Daoy (cell line): ENCODE measurements at places on chromosomes 16 and 17. TPM values are rescaled to one million over a fixed set of nuclear protein-coding genes. Genes with fewer than 3 reads are reported as not detected.

Gene ENPP7
- not detected in 2 replicates for total RNA-seq

GRCh38 chr17:5508810-5509209 is 22.4 kb downstream of the MIS12 start:
- DNase-seq = peak; percentile 86

GRCh38 chr16:87690911-87691685 is 74.7 kb downstream of the KLHDC4 start:
- DNase-seq = no peak

Gene NOD2
- 0.06 and 0.30 TPM in 2 replicates for total RNA-seq

Gene MAF
- 1.3 and 1.9 TPM in 2 replicates for total RNA-seq

Gene SLFN13
- total RNA-seq = 0.86 and 2.3 TPM in 2 replicates

Gene TEX19
- total RNA-seq = not detected in 2 replicates

- no peak for DNase-seq
These were observed 116.8 kb upstream of the CREBBP start for GRCh38 chr16:3997231-3997841.

GRCh38 chr16:88618182-88618955 is 20.0 kb upstream of the IL17C start:
- DNase-seq = no peak

Gene HOXB8
- total RNA-seq = 6.9 and 12.4 TPM in 2 replicates

Gene OR3A3
- total RNA-seq = 0.23 TPM in 1 of 2 replicates, not detected in the other

Gene SLC43A2
- 11.5 and 11.9 TPM in 2 replicates for total RNA-seq

- no peak for DNase-seq
These were observed 20.1 kb upstream of the CNOT1 start for GRCh38 chr16:58649707-58650106.

GRCh38 chr17:48556229-48556575 is 11.3 kb upstream of the HOXB2 start:
- no peak for DNase-seq

DNA sequence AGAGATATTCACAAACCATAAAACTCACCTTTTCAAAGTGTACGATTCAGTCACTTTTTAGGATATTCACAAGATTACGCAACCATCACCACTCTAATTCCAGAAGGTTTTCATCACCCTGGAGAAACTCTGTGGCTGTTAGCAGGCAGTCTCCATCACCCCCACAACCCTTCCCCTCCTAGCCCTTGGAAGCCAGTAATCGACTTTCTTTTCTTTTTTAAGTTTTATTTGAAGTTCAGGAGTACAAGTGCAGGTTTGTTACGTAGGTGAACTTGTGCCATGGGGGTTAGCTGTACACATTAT is 363.5 kb downstream of the CPPED1 start:
- no peak for DNase-seq

- DNase-seq = no peak
These were observed 6.8 kb upstream of the FLYWCH1 start for GRCh38 chr16:2904922-2905240.

Gene OTOP3
- total RNA-seq = not detected in 2 replicates

GRCh38 chr17:67143318-67143717 is 99.0 kb downstream of the CACNG1 start:
- DNase-seq = no peak

Gene AOC3
- total RNA-seq = 0.06 and 0.11 TPM in 2 replicates

DNA sequence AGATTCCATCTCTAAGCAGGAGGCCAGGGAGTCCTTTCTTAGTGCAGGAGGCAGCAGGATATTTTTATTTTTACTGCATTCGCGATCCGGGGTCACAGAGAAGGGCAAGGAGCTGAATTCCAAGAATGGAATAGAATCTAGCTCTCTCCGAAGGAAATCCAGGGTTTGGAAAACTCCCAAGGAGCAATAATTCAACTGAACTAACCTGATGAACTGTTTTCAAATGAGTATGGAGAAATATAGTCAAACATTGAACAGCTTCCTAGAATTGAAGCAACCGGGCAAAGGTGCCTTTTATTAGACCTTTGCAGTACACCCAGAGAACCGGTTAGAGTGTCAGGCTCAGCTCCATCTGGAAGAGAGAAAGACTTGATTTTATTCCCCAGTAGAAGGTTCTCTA is 120.7 kb upstream of the MAF start:
- no peak for DNase-seq

Gene TLCD1
- total RNA-seq = 1.3 and 2.4 TPM in 2 replicates

DNA sequence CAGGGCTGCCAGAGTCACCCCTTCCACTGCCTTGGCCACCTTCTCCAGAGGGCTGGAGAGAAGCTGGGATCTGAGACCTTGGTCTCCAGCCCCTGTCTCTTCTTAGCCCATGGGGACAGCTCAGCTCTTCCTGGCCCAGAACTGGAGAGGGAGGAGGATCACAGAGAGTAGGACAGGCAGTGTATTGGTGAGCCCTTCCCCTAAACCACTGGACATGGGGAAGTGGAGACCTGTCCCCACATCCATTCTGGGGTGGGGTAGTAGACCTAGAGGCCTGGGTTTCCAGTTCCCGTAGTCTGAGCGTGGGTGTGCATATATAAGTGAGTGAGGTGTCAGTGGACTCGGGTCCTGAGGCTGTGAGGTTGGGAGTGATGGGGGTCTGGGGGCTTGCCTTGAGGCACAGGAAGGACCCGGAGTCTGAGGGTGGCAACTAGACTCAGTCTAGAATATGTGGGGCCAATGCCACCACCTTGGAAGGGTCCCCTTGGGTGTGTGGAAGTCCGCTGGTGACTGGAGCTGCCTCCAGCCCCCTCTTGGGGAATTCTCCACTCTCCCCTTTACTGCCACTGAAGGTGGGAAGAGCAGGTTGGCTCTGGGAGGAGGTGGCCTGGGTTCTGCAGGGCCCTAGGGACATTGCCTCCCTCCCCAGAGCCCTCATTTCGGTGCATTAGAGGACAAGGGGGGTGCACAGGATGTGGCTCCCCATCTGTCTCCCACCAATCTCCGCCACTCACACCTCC is 19.9 kb downstream of the GJD3 start:
- no peak for DNase-seq

GRCh38 chr17:28519236-28519635 is 13.1 kb downstream of the FOXN1 start:
- no peak for DNase-seq

DNA sequence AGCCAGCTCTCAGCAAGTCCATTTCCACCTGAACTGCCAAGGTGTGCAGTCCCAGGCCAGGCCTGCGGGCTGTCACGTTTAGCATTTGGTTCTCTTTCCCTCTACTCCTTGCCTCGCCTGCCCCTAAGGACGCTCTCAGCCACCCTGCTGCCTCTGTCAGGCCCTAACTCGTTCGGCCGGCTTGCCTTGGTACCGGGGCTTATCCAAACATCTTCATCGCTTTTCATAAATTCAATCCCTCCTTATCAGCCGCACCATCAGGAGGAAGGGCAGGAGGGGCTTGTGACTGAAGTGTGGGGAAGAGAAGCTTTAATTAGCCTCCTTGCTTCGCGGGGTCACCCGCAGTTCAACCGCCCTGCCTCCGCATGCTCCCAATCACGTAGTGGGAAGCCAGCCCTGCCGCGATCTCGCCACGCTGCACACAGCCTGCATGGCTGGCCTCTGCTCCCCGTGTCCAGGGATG is 231.1 kb downstream of the SOX9 start:
- no peak for DNase-seq

Gene GPT2
- 12.9 and 13.7 TPM in 2 replicates for total RNA-seq

DNA sequence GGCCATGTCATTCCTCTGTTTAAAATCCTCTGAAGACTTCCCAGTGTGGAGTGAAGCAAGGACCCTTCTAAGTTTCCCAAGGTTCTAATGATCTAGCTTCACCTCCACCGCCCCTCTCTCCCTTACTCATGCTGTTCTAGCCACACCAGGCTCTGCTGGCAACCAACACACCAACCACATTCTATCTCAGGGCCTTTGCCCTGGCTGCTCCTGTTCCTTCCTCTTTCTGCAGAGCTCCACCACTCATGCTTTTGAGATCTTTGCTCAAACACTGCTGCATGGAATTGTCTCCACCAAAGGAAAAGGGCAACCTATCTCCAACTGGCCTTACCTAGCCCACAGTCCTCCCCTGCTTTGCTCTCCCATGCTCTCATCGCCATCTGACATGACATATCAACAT is 128.7 kb downstream of the XYLT1 start:
- DNase-seq = no peak

DNA sequence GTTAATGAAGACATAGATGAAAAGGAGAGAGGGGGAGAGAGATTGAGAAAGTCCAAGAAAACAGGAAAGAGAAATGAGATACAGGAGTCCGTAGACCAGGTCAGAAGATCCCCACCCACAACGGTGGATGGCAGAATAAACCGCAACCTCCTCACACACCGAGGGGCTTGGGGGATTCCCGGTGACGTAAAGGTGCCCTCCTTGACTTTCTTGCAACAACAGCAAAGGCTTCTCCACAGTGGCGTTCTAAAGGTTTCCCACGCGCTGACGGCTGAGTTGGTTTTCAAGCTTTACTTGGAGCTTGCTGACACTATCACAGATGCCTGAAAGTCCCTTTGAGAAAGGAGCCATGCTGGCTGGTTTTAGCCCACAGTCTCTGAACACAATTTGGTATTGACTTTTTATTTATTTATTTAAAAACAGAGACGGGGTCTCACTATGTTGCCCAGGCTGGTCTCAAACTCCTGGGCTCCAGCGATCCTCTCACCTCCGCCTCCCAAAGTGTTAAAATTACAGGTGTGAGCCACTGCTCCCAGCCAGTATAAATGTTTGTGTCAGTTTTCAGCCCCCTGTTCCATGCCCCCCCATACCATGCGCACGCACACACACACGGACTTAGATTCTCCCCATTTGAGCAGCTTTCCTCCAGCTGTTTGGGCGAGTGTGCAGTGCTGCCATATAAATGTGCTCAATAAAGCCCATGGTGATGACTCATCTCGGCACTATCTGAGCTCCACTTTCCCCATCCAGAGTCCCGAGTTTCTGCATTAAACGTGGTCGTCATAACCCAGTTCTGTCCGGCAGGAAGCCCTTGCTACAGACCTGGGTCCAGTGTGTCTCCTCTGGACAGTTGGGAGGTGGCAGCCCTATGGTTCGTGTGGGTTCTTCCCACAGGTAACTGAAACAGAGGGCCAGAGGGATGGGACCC is 33.0 kb upstream of the SEC14L1 start:
- peak; percentile 52 for DNase-seq

Gene TP53TG3C
- 0.69 and 3.5 TPM in 2 replicates for total RNA-seq

Gene RHBDF1
- total RNA-seq = 4.7 and 9.3 TPM in 2 replicates

Gene ATP2A1
- total RNA-seq = 0.48 TPM in 1 of 2 replicates, not detected in the other

DNA sequence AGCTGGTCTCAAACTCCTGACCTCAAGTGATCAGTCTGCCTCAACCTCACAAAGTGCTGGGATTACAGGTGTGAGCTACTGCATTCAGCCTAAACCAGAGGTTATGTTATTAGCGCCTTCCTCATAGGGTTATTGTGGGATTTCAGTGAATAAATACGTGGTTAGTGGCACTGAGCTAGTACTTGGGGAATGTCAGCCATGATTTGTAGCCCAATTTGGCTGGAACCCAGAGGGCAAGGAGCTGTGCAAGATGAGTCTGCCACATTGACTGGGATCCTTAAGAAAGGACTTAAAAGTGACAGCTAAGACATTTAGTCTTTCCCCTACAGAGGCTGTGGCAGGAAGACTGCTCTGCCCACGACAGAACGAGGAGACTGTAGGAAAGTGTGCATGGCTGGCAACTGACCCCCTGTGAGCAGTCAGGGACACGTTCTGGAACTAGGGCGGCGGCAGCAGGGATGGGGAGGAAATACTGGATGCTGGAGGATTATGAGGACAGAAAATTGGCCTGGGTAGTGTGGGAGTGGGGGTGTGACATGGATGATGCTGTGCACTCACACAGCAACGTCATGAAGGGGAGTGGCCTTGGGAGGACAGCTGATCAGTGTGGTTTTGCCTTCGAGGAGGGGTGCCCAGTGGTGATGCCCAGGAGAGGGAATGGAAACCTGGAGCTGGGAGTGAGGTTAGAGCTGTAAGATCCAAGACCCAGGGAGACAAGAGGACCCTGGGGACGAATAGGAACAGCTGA is 14.6 kb downstream of the ATP5PD start:
- DNase-seq = peak; percentile 86

DNA sequence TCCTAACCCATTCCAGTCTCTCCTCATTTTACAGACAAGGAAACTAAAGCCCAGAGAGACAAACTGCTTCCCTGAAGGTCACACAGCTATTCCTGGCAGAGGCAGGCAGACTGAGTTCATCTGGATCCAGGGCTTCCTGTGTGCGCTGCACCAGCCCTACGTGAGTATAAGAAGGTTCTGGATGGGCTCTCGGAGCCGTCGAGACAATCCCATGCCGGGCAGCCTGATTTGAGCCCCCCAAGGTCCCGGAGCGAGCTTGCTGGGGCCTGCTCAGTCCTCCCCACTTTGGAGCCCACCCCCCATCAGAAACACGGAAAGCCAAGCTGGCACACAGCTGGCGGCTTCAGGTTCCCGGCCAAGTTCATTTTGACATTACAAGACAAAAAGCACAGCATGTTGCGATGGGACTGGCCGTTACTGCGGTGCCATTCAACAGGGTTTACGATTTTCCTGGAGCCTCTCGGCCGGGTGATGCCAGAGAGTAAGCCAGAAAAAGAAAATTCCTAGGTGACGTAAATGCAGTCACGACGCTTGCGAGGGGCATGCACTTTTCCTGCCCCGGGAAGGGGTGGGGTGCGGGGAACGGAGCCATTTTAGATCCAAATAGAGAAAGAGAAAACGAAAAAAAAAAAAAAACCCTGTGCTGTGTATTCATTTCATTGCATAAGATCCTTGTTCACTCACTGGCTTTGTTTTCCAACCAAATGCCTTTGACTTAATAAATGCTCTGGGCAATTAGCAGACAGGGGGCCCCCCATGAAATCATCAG is 167.1 kb upstream of the FOXF1 start:
- DNase-seq = no peak

DNA sequence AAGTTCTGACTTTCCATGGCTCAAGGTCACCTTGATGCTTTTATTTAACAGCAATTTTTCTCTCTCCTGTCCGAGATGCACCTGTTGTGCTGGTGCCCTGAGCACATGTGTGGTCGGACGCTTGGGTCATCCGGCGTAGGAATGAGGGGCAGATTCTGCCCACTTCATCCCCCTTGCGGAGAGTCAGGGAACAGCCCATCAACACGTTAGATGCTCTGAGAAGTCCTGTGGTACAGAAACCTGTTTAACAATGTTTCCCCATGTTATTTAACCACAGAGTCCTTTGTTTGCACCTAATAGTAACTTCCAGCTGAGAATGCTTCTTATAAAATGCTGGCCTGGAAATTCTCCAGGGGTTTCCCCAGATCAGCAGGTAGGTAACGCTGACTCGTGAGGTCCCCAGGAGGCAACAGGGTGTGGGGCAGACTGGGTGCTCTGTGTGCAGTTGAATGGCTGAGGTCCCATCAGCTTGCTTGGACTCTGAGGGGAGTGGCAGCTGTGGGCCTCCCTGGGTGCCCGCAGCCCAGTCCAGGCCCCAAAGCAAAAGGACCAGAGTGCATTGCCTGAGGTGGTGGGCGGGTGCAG is 17.8 kb downstream of the DOC2B start:
- DNase-seq = peak; percentile 37

GRCh38 chr17:44361292-44362260 is 2.1 kb downstream of the FAM171A2 start:
- DNase-seq = no peak

DNA sequence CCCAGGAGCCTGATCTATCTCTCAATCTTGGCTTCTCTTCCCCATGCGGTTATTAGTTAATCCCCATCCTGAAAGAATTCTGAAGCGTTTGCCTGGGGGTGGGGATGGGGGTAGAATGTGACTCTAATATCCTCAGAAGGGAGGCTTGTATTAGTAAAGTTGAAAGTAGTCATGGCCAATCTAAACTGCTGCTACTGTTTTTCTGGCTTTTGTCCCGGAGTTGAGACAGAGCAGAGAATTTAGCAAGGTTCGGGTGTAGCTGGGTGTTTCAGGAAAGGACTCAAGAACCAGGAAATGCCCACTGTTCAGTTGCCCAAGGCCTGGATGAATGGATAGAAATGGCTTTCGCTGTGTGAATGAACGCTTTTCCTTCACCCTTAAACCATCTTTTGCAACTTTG is 17.6 kb upstream of the ITGAM start:
- no peak for DNase-seq

Gene MT1G
- total RNA-seq = 8.2 and 16.3 TPM in 2 replicates
